Stimulated activated CD4-positive, alpha-beta T cell treated with anti-CD3 and anti-CD28 coated beads, TNF-alpha, amount 100 ng/mL, for 24 hours (primary cell): ENCODE measurements at places on chromosomes 4 and X.

- DNase-seq: no peak
Measured at GRCh38 chr4:124065422-124065821, 647.1 kb downstream of the ANKRD50 start.

- DNase-seq: no peak
Measured at GRCh38 chrX:87515836-87516235, 1.8 kb upstream of the KLHL4 start.

DNA sequence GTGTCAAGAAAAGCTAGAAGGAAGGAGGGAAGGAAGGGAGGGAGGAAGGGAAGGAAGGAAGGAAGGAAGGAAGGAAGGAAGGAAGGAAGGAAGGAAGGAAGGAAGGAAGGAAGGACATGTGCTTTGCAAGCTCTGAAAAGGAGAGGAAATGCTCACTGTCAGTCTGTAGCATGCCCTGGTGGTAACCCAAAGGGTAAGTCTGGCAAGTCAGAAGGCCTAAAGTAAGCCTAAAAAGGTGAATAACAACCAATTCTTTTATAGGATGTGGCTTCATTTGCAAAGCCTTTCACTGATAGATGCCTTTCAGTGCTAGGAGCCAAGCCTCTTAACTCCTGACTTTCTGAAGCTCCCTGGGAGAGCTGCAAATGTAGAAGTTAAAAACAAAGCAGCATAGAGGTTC, 542.6 kb downstream of the CFAP47 start:
- DNase-seq: no peak

- DNase-seq: no peak
Measured at GRCh38 chr4:42928582-42928981, 36.1 kb downstream of the GRXCR1 start.

DNA sequence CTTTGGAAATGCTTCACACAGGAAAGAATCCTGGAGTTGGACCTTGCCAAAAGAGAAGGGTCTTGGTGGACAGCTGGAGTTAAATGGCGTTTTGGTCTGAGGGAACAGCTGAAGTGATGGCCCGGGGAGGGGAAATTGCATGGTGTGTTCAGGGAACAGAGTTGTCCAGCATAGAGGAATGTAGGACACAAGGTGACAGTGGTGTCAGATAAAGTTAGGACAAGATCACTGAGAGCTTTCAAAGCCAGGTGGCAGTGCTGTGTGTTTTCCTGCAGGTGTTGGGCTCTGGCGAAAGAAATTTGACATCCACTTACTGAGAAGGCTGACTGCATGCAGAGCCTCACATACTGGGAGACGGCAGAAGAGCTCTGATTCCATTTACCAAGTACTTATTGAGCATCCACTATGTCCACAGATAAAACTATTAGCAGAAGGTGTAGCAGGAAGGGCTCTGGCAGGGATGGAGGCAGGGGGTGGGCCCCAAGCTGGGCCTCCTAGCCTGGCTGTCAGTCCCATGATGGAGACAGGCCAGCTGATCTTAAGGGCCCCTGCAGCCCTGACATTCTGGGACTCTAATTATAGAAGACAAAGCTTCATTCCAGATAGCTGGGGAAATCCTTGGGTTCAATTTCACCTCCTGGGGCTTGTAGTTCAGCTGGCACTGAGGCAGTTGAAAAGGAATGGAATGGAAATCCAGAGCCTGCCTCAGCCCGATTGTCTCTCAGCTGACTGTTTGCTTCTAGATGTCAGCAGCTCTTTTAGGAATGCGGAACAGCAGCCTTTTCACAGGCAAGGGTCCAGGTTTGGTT, 150.2 kb upstream of the MAMLD1 start:
- no peak for DNase-seq

- DNase-seq: no peak
Measured at GRCh38 chrX:13151828-13152517, 107.6 kb upstream of the FAM9C start.

DNA sequence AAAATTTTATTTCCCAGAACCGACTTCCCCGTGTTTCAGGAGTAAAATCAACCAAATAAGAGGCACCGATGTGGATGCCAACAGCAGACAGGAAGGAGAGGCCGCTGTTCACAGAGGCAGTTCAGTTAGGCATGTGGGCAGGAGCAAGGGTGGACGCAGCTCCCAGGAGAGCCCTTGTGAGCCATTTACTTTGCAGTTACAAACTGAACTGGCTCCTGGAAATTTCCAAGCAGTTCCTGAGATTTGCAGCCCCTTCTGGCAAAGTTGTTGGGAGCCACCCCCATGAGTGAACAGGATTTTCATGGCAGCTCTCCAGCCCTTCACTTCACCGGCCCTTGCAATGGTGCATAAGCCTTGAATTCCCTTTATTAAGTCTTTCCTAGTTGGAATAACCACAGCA, 189.1 kb downstream of the AFAP1 start:
- DNase-seq: no peak

DNA sequence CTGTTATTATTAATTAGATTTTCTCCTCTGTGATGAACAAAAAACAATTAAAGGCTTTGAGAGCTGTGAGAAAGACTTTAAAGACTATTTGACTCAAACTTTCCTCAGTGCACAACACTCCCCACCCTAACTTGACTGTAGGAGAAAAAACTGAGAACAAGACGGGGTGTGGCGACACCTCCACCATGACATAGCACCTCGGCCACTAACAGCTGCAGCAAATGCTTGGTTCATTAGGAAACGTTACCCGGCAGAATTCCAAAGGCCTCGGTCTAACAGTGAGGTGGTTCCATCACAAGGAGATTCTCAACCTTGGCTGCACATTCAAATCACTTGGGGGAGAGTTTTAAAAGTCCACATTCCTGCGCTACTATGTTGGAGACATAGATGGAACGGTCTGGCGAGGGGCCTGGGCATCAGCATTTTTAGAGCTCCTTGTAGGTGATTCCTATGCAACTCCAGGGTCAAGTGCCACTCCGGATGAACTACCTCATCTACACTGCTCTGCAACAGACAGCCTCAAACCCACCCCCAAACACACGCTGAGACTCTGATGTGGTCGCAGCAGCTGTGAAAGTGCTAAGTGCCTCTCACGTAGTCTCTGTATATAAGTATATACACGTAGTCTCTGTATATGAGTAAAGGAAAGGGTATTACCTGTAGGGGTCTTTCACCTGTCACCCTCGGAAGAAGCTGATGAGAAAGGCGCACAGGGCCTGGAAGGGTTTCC, 1.0 kb downstream of the FGFBP2 start:
- DNase-seq: no peak

- DNase-seq: no peak
Measured at GRCh38 chr4:149951152-149951900, 126.9 kb upstream of the DCLK2 start.

- no peak for DNase-seq
Measured at GRCh38 chrX:11401966-11402365, 108.8 kb downstream of the AMELX start.

- DNase-seq: no peak
Measured at GRCh38 chr4:186685767-186686183, 37.9 kb downstream of the FAT1 start.

- no peak for DNase-seq
Measured at GRCh38 chrX:118718737-118719136, 8.7 kb upstream of the IL13RA1 start.

DNA sequence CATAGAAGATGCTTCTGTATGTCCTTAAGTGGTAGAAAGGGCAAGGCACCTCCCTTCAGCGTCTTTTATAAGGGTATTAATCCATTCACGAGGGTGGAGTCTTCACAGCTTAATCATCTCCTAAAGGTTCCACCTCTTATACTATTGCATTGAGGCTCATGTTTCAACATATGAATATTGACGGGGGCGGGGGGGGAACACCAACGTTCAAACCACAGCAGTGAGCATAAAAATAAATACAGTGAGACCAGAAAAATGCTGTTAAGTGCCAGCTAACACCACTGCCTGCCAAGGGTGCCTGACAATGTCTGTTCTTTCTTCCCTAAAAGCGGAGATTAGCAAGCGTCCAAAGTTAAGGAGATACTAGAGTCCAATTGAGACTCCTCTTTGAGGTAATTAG, 323.3 kb downstream of the STK32B start:
- no peak for DNase-seq

DNA sequence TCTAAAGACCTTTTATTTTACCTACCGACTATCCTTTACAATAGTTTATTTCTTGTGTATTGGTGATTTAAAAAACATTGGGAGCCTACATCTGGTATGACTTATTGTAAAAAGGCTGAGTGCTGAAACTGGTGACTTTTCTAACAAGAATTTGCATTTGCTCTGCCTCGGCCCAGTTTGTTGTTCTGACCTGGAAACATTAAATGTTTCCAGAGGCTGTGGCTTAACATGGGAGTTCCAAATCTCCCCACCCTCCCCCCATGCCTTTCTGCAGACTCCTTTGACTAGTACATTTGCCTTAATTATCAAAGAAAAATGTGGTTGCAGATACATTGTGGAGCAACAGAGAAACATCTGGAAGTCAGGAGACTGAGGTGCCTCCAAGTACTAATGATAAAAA, 39.8 kb downstream of the SPCS3 start:
- DNase-seq: no peak

GRCh38 chrX:45322382-45322781, 121.7 kb upstream of the DIPK2B start:
- no peak for DNase-seq

- no peak for DNase-seq
Measured at GRCh38 chr4:164725066-164725465, 28.9 kb upstream of the SMIM31 start.

DNA sequence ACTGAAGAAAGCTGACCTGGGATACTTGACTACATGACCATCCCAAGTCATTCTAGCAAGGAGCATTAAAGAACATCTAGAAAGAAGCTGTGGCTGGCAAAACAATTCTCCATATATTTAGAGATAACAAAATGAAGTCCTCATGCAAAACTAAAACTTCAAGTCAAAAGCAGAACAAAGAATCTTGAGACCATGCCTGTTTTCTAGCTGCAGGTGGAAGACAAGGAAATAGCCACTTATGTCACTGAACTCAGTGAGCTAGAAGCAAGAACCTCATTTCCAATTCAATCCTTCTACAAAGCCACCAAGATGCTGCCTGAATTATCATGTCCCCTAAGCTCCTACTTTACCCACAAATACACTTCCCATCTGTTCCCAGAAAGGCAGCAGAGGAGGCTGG, 13.8 kb downstream of the USP46 start:
- no peak for DNase-seq
